ENCODE measurements at places on chromosomes 5 and 9. TPM values are rescaled to one million over a fixed set of nuclear protein-coding genes. Genes with fewer than 3 reads are reported as not detected.

DNA sequence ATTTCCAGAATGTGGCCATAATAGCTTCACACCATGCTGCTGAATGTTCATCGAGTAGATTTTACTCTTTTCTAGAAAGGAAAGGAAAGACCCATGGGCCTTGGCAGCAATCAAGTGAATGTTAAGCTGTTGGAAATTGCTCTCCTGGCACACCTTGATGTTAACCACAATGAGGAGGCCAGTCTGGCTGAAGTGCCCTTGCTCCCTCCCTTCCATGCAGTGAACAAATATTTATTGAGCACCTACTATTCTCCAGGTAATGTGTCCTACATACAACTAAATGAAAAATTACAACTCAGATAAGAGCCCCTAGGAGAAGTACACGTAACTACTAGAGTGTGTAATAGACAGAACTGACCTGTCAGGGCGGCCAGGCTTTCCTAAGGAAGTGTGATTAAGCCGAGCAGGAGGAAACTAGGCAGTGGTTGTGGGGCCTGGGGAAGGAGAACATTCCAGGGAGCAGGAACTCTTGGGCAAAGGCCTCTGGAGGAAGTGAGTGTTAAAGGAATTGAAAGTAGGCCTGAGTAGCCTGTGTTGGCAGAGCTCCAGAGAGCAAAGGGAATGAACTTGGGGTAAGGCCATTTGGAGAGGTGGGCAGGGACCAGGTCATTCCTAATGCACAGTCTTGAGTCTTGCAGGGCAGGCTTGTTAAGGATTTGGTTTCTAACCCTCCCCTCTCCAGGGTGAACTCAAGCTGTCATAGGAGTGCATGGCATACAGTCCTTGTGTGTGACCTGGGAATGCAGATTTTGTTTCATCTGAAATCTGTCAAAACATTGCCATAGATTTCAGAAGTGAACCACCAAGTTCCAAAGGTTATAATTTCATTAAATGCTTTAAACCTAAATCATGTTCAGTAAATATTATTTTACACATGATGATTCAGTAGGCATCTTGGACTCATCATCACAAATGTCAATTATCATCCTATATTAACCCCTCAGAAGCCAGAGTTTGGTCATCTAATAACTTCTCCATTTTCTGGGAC, 9.0 kb upstream of the ZSWIM6 start:
- peak; percentile 62 for DNase-seq

DNA sequence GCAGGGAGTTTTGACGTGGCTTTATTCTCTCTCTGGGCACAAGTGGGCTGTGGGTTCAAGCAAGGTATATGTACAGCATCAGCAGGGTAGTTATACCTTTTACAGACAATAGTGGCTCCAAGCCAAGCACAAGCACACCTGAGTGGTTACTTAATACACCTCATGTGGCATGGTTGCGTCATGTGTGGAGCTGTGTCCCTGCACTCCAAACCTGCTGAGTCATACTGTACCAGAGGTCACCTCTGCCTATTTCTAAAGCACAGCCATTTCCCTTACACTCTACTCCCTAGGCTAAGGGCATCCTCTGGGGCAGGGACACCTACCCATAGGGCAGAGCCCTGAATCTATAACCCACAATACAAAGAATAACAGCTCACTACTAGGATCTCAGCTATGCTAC, 147.3 kb downstream of the OSTF1 start:
- no peak for DNase-seq

The PCDHB7 gene
- total RNA-seq = not detected

DNA sequence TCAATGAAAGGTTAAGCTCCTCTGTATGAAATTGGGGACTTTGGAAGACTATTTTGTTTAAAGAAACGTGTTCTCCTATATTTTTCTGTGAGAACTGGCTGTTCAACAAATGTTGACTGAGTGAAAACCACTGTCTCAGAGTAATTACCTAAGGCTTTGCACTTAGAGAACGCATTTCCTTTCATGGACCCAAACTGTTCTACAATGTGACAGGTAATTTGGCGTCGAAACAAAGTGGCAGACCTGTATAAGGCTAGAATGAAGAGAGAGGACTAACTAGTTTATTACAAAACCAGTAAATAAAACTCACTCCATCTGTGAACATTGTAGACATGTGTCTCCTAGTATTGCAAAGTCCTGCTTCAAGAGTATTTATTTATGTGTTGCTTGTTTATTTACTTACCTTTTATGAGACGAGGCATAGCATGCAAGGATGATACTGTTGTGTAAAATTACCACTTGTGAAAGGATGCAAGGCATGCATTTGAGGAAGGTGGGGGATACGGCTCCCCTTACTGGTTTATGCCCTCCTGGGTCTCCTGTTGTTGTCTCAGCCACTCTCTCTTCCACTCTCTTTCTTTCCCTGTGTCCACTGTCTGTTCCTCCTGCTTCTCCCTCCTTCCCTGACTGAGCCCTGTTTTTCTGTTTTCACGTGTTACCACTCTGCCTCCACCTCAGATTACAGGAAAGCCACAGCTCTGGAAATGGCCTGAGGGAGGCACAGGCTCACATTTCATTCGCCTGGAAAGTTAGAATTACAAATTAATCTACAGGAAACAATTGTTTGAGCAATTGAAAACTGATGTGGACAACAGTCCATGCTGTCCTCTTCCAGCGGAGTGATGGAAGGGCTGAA, 444.0 kb upstream of the ZNF608 start:
- DNase-seq = no peak

DNA sequence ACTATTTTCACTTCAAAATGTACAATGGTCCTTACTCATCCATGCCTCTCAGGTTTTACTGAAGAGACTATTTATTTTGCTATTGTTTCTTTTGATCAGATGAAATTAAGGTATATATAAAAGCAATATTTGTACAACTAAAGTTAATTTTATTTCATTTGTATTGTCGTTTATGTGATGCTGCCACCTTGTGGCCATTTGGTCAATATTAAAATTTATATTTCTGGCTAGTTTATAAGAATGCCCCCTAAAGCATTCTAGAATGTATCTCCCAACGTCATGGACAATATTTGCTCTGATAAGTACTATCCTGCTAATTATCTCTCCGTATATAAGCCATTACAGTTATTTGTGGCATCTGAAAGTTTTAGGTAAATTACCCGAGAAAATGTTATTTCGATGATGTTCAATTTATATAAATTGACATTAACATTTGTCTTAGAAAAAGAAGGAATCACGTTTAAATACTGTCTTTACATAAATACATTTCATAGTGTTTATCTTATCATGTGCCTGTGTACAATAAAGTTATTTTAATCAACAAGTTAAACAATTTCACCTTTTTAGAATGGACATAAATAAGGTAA, 680.0 kb downstream of the TAF11L14 start:
- no peak for DNase-seq

- DNase-seq = no peak
Measured at GRCh38 chr5:157279605-157280239, 13.8 kb downstream of the CYFIP2 start.

- no peak for DNase-seq
Measured at GRCh38 chr9:37908698-37909186, 4.8 kb upstream of the SLC25A51 start.

- DNase-seq = peak; percentile 88
Measured at GRCh38 chr5:142618130-142618523, 67.8 kb downstream of the FGF1 start.

DNA sequence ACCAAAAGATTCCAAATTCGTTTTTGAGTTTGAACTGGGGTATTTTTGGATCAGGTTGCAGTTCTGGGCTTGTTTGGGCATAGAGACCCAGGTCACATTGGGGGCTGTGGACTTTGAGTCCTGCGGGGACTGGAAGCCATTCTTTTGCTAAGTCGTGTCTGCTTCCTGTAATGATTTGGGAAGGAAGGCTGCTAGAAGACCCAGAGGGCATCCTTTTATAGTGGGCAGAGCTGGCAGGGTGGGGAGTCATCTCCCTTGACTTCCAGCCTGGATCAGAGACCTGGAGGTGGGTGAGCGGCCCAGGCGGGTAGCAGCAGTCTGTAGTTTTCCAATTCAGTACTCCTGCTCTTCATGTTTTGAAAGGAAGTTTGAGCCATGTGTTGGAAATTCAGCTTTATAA, 11.3 kb downstream of the ZNF618 start:
- no peak for DNase-seq

GRCh38 chr5:53418826-53419658, 61.4 kb upstream of the FST start:
- DNase-seq = no peak

DNA sequence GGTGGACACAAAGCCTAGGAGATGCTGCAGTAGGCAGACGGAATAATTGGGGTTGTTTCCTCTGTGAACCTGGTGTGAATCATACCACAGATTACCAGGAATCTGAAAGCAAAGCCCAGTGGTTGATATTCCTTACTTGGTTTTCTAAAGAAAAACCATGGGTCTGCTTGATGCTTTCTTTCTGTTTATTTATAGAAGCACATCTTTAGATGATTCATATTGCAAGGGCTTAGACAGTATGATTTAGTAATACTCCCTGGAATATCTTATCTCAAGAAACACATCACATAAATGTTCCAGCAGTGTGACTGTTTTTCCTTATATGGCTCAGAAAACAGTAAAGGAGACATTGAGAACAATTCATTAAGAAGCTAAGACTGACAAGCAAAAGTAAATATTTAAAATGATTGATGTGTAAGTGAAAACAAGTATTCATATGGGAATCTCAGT, 623.3 kb downstream of the RAB3C start:
- DNase-seq = peak; percentile 11

DNA sequence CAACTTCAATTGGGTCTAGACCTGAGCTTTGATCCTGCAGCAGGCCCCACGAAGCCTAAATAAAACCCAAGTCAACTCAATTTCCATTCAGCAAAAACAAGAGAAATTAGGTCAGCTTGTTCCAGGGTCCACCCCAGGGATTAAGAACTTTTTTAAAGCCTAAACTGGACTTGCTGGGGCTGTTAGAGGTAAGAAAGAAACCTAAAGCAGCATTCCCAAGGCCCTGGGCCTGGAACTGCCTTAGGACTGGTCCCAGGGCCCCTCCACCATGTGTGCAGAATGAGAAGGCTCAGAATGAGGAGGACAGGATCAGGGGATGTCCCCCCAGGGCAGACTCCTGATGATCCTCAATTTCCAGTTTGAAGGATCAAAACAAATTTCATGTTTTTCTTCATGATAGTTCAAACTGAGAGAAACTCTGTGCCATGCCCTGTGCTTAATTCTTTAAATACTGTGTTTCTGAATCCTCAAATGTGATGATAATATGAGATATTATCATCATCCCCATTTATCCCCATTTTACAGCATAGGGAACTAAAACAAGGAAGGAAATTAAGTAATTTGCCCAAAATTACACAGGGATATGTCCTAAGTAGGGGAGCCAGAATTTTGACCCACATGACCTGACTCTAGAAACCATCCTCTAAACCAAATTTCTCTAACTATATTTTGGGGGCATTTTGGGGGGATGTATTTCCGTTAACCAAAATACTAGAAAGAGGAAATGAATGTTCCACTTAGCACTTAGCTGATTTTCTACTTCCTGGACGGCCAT, 64.5 kb downstream of the DENND1A start:
- DNase-seq = no peak

The SLC6A3 gene
- not detected for total RNA-seq

- DNase-seq = no peak
Measured at GRCh38 chr5:36590513-36591286, 15.7 kb upstream of the SLC1A3 start.

DNA sequence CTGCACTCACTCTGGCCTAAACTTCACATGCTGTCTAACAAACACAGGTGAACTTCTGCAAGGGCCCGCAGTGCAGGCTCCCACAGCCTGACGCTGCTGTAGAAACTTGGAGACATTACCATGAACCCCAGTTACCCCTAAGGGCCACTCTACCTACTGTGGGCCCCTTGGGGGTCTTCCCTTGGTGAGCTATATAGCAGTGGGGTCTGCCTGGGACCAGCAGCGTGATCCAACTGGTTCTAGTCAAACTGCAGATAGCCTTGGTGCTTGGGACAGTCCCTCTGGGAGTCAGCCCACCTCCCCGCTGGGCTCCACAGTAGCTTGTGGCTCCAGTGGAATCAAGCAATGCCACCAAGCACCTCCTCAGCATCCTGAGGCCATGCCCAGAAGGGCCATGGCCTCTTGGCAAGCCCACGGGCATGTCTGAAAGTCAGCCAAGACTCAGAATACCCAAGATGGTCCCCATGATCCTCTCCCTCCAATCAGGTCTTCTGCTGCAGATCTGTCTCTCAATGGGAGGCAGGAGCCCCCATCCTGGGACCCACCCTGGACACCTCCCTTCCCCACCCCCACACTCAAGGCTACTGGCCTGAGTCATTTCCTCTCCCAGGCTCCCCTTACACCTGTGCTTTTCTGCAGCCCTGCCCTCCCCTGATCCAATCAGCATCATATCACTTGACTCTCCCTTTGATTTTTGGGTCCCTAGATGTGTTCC, 230.0 kb upstream of the IRX1 start:
- no peak for DNase-seq

The THBS4 gene
- total RNA-seq = 0.10 TPM

DNA sequence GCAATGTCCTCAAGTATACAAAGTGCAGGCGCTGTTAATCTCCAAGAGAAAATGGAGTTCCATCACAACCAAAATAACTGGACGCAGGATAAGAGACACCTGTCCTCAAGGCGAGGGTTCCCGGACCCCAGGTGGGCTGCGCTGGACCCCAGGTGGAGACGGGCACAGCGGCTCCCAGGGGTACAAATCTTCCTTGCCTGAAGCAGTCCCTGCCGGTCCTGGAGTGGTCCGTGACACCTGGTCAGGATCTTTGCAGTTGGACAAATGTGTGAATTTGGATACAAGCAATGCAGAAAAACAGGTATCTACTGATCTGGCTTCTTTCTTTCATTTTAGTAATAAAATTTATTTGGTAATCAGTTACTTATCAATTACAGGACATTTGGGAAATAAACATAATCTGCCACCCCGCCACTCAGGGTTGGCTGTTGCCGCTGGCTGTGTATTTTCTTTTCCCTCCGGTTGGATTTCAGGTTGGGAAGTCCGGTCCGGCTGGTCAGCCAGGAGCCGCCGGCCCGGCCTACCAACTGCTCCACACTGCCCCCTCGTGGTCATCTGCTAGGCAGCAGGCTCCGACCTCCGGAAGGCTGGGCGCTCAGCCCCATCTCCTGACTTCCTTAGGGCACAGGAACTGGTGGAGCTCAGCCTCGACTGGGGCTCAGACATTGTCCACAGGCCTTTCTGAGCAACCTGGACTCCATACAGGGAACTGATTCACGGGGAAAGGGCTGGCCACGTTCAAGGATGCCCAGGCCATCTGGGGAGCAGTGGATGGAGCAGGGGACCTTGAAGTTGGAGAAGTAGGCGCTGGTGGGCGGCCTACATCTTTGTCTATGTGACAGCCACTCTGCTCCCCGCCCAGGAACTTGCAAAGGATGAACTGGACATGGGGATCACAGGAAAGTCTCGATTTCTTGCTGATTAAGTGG, 43.4 kb downstream of the NXNL2 start:
- peak; percentile 69 for DNase-seq

Data from MG63 (cell line).